ENCODE measurements at places on chromosomes 11 and 22. TPM values are rescaled to one million over a fixed set of nuclear protein-coding genes. Genes with fewer than 3 reads are reported as not detected.

GRCh38 chr11:2472428-2473186 is 27.8 kb downstream of the KCNQ1 start:
- no peaks in the 10 kb centered on the region for H3K27me3 ChIP-seq
- H3K4me1 ChIP-seq: no peaks in the 10 kb centered on the region
- no peak overlapping the region for H3K27ac ChIP-seq
- H3K36me3 ChIP-seq: no peaks in the 10 kb centered on the region

- no peak overlapping the region for H3K4me3 ChIP-seq
- H3K4me1 ChIP-seq: no peaks in the 10 kb centered on the region
- H3K36me3 ChIP-seq: no peaks in the 10 kb centered on the region
- H3K27me3 ChIP-seq: no peaks in the 10 kb centered on the region
- no peak for DNase-seq
These were observed 91.6 kb downstream of the FAR1 start for GRCh38 chr11:13760115-13760514.

DNA sequence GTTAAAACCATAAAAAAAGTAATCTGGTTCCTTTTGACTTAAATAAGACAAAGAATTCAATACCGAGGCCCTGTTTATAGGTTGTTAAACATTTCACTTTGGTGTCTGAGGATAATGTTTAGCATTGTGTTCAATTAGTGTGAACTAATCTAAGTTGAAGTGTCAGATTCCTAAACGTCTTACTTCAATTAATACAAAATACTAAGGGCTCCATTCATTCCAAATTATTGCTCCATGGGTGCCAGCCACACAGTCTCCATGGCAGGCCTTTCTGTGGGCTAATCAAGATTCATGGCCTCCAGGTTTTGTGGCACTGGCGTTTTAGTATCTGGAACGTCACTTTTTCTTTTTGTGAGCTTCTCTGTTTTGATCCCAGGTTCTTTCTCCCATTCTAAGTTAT is 89.4 kb downstream of the TMEM135 start:
- H3K27ac ChIP-seq: no peak overlapping the region
- H3K4me3 ChIP-seq: no peak overlapping the region
- H3K27me3 ChIP-seq: no peaks in the 10 kb centered on the region
- no peaks in the 10 kb centered on the region for H3K4me1 ChIP-seq
- no peak for DNase-seq

Gene MS4A4E
- total RNA-seq: 0.75 TPM

Gene MAPK11
- total RNA-seq: 117 TPM

Measured in ascending aorta (tissue), 2 donors.